ENCODE measurements at places on chromosomes 1 and 21.

DNA sequence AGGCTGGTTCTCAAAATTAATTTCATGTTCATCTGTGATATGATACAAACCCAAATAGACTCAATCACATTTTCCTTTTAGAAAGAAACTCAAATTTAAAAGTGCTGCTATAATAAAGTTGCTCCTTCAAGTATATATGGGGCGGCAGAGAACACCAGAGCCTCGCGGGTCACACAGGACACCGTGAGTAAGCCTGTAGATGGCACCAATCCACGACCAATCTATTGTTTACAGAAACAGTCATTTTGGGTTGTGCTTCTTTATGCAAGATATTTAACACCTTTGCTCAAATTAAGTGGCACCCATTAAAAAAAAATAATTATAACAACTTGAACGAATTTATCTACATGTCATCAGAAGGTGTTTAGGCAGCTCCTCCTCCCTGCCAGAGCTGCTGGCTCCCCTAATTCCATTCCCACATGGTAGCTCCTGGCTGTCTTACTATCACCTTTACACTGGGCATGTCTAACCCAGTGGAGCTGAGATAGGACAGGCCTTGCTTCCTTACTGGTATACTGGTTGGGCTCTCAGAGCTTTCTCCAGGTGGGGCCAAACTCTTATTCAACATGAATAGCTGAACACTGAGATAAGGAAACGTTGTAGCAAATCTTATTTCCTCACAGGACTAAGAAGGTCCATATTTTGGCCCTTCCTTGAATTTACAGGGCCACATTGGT lies 287.0 kb downstream of the SDCCAG8 start:
- no peak for DNase-seq

- no peak for DNase-seq
Observed at GRCh38 chr1:119012383-119012782, 24.2 kb upstream of the TBX15 start.

GRCh38 chr21:44869781-44870747 lies 3.4 kb downstream of the PTTG1IP start:
- no peak for DNase-seq

DNA sequence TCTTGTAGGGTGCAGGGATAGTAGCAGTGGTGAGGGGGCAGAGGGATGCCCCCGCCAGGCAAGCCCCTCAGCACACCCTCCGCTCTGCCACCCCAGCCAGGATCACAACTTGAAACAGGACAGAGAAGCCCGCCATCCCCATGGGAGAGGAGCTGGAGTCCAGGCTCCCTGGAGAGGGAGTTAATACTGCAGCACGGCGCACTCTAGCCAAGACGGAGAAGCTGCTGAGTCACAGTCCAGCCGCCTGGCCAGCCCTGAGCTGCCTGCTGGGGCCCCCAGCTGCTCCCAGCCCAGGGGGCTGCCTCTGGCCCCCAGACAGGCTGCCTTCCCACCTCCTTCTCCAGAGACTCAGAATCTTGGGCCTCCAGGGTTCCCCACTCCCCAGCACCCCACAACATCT lies 87.2 kb downstream of the SYT2 start:
- DNase-seq: no peak

- DNase-seq: no peak
Observed at GRCh38 chr1:63966016-63966415, 192.2 kb downstream of the ROR1 start.

DNA sequence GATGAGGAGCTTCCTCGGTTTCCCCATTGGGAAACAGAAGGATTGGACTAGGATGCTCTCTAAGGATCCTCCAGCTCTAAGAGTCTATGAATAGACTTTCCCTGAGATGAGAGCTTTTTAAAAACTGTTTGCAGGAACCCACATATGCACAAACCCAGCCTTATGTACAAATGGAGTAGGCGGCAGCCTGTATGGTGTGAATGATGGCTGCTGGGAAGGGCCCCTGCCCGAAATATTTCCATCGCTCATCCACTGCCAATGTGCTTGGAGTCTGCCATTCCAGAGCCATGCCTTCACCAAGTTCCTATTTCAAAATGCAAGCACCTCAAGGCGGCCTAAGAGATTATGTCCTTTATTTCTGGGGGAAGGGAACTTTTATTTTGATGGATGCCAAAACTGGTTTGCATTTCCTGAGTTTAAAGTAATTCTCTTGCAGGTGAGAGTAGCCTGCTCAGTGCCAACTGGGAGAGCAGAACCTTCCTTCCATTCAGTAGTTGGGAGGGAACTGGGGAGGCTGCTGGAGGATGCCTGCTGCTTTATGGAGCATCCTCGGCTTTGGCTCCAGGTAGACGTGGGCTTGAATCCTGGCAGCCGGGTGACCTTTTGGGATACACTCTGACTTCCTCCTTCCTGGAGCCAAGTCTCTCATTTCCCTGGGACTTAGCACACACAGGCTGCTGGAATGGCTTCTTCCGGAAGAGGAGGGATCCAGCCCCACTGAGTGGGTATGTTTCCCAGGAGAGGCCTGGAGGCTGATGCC lies 165.9 kb downstream of the ACTL8 start:
- no peak for DNase-seq

- DNase-seq: peak; percentile 91
Observed at GRCh38 chr1:240909701-240910457, 297.9 kb upstream of the GREM2 start.

GRCh38 chr1:207673399-207673798 lies 28.5 kb downstream of the CR1L start:
- no peak for DNase-seq

- peak; percentile 58 for DNase-seq
Observed at GRCh38 chr1:11563560-11564069, 84.7 kb downstream of the DISP3 start.

DNA sequence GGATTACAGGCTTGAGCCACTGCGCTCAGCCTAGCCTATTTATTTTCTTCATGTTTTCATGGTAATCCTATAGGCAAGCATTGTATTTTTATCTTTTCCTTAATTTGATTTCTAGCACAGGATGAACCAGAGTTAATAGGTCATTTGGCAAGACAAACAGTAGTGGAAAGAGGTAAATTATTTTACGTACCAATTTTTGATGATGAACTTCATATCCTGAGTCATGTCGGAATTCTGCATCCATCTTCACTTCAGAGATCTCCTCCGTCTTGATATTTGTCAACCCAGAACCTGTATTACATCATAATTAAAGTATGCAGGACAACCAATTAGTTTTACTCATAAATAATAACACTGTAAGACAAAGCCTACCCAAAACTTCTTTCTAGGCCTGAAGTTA lies 162.6 kb downstream of the GABPA start:
- no peak for DNase-seq

GRCh38 chr21:45511007-45511406 lies 31.2 kb downstream of the SLC19A1 start:
- DNase-seq: no peak

DNA sequence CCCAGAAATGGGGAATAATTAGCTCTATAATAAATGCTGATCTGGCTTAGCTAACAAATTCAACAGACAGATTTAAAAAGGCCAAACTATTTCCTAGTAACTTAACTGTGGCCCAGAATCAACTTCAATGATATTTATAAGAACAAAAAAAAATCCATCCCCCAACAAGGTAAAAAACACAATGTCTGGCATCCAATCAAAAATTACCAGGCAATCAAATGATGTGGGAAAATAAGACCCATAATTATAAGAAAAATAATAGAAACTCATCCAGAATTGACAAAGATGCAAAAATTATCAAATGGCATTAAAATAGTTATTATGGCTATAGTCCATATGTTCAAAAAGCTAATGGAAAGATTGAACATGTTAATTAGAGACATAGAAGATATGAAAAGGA lies 42.4 kb upstream of the CDC14A start:
- no peak for DNase-seq

DNA sequence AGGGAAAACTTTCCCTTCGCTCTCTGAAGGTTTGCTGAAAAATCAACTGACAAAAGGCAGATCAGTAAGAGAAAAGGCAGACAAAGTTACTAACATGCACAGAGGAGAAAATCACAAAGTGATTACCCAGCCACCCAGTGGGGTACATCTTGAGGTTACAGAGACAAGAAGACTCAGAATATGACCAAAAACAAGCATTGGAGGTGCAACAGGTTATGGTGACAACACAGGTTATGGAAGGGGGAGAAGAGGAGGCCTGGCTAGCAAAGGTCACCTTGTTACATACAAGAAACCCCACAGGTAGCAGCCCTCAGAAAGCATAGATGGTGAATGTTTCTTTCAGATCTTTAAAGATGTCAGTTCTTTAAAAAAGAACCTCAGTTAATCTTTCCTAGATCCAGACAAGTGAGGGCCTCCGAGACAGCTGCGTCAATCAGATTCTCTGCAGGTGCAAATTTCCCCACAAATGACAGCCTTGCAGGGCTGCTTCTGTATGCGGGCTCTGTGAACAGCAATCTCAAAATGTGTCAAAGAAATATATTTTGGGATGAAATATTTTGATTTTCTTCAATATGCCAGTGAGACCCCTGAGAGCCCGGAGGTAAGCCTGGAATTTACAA lies 207.6 kb upstream of the RAB4A start:
- no peak for DNase-seq

DNA sequence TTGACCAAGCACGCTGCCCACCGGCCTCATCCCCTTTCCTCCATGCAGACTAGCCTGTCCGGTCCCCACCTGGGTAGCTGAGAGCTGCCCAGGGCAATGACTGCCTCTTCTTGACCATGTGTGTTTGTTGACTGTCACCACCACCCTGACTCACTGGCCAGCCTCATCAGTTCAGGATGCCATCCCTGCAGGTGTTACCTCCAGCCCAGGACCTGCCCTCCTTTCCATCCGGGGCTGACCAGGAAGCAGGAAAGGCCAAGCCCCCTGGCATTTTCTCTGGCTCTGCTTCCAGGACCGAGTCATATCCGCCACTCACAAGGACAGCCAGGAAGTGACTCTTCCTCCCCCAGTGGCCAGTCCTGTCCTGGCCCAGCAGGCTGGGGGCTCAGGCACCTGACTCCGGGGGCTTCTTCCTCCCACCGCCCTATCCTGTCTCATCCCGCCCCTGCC lies 17.1 kb downstream of the EPHA2 start:
- no peak for DNase-seq

- no peak for DNase-seq
Observed at GRCh38 chr1:86872086-86872485, 41.8 kb downstream of the SELENOF start.

GRCh38 chr1:39113109-39113743 lies 87.1 kb downstream of the NDUFS5 start:
- no peak for DNase-seq

- DNase-seq: peak; percentile 58
Observed at GRCh38 chr1:183227422-183228346, 41.6 kb downstream of the LAMC2 start.

- no peak for DNase-seq
Observed at GRCh38 chr1:113654883-113655282, 104.4 kb downstream of the PHTF1 start.

DNA sequence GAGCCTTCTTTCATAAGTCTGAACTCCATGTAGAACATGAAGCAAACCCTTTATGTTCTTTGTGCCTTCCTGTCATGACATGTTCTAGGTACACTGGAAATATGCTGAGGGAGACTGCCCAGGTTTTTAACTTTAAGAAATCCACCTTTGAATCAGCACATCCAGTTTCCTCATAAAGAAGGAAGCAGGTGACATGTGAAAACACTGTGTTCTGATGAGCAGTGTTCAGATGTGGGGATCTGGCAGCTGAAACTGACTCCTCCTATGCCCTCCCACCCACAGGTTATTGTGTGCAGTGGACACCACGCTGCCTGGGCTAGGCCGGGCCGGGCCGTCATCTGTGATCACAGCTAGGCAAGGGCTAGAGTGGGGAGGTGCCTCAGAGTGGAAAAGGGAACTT lies 51.1 kb downstream of the CNN3 start:
- DNase-seq: no peak

GRCh38 chr1:182690886-182691443 lies 6.6 kb upstream of the RGS8 start:
- DNase-seq: no peak

- DNase-seq: peak; percentile 91
Observed at GRCh38 chr1:2642560-2643413, 10.0 kb upstream of the MMEL1 start.

DNA sequence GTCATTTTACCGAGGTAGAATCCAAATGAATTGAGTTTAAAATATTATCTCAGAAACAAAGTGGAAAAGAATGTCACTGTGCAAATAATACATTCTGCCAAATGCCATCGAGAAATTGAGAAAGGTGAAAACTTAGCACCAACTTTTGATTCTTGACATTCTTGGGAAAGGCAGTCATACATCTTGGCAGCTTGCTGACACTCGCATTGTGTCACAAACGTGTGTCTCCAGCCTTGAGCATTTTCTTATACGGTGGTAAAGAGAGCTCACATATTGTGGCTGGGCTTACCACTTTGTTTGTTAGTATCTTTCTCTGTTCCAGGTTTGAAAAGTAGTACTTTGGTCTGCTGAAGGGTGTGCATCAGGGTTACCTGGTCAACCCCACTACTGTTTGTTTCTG lies 1456.1 kb downstream of the BRINP3 start:
- no peak for DNase-seq

DNA sequence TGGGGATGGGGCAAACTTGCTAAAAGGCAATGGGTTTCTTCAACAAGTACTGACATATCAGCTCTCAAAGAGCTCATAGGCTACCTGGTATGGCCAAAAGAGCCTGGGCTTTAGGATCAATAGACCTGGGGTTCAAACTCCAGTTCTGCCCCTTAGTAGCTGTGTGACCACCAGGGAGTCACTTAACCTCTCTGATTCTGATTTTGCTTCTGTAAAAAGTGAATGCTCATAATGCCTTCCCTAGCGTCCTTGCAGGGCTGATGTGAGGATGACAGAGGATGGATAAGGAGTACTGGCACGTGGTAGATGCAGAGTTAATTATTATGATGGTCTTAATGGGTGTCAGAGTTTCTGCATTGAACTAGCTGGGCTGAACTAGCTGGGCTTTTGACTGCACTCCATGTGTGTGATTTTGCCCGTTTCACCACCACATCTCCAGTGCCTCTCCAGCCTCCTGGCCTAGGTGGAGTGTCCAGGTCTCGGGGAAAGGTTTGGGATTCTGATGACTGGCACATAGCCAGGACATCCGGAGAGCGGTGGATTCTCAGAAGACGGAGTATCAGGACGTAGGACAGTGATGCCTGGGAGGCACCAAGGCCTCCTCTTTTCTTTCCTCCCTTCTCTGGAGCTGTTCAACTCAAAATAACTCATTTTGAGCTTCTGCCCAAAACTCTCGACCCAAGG lies 15.2 kb downstream of the DISP3 start:
- no peak for DNase-seq

GRCh38 chr1:202161151-202162046 lies 997 bp upstream of the PTPN7 start:
- DNase-seq: no peak

Measured in MM.1S (cell line).